Cerebellar cortex (tissue), 1 donor: ENCODE measurements at places on chromosomes 13 and 19.

GRCh38 chr19:28685802-28686201, 527.1 kb downstream of the UQCRFS1 start:
- DNase-seq = no peak

DNA sequence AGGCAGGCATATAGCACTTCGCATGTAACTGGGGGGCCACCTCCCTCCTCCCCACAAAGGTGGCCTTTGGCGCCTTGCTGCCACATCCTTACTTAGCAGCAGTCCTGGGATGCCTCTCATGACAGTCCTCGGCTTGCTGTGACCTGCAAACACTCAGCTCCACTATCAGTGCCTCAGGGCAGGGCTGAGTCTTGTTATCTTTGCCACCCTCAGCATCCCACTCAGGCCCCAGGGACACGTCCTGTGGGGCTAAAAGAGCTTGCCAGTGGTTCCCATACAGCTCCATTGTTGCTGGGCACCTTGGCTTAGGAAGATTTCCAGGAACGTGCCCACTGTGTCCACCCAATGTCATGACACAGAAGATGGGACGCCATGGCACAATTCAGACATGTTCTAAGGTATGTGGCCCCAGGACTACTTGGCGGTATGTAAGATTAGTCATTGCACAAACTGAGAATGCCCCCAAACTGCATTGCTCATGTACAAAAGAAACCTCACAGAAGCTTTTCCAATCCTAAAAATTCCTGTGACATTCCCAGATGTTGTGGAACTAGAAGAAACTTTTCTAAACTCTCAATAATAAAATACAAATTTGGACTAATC, 16.3 kb downstream of the DOCK9 start:
- no peak for DNase-seq

DNA sequence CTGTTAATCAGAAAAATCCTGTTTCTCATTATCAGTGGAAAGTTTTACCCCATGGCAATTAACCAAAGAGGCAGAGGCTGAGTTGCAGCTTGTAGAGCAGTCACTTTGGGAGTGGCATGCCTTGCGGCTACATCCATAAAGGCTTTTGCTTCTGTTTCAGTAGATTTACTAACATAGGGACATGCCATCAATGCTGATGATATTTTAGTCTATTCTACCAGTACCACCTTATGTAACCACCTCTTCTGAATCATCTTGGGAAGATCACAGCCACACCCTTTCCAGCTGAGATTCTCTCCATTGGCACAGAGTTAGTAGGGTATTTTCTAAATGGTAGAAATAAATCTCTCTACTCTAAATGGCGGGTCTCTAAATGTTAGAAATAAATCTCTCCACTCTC, 37.5 kb downstream of the POSTN start:
- DNase-seq = no peak

DNA sequence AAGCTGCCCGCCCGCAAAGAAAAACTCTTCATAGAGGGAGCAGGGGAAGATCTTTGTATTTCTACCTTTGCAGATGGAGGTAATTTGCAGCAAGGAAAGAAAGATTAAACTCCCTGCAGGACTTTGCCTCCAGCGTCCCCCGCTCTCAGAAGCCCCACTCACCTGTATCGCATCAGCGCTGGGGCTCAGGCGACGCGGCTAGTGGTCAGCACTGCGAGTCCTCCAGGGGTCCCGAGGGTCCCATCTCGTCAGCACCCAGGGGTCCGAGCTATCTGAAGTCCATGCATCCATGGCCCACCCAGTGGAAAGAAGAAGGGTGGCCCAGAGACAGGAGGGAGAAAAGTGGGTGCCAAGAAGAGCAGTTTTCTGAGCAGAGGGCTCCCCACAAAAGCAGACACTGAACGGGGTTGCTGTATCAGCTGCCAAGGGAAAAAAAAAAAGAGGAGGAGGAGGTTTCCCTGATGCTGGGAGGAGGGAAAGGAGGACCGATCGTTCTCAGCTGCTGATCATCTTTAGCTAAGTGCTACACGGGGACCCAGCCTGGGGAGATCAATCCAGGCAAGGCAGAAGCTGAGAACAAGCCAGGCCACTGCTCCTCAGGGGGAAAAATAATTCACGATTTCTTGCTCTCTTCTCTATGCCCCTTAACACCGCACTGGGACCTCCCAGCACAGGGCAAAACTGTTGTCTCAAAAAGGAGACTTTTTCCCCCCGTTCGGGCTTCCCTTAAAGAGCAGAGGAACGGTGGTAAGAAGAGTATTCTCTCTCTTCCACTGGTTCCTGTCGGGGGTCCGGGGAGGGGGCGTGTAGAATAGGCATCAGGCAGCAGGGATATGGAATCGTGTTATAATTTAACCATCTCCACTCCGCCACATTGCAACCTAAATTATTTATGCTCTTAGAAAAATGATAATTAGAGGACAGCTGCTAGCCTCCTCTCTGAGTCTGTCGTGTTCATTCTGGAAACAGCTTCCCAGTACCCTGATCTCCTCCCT, 117.7 kb upstream of the CACNA1A start:
- no peak for DNase-seq
